ENCODE measurements at places on chromosomes 1 and 21.

- DNase-seq = no peak
Measured at GRCh38 chr21:42653231-42654061, at the start of gene PDE9A. TSS of gene PDE9A (plus strand) at chr21:42653621. CDS start at chr21:42653815, 194 bp downstream.

GRCh38 chr1:43447891-43448708, 5.6 kb downstream of the HYI start:
- DNase-seq = no peak

DNA sequence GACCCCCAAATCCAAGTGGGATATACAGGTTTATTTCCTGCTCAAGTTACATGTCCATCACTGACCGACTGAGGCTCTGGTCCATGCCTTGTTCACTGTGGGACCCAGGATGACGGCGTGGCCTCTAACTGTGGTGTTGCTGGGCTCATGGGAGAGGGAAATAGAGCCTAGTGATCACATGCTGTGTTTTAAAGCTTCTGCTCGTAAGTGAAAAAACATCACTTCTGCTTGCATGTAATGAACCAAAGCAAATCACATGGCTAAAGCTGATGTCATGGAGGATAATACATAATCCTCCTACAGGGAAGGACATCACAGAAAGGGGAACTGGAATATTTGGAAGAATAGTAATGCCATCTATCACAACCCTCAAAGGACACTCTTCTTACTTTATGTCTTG, 107.6 kb downstream of the FASLG start:
- DNase-seq = no peak

- DNase-seq = no peak
Measured at GRCh38 chr1:169890761-169891538, 2.7 kb downstream of the SCYL3 start.

DNA sequence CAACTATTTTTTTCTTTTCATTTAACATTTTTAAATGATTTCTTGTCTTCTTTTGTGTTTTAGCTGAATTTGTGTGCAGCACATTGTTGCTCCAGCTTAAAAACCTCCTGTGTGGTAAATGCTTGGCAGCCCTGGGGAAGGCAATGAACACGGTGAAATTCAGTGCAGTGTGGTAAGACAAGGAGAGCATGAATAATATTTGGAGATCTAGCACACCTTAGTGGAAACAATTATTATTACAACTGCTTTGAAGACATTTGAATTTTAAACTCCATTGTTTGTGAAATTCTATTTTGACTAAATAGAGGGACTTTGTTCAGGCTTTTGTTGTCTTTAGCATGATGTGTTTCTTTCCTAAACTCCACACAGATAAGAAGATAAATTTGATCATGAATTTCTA, 242.6 kb upstream of the CXADR start:
- no peak for DNase-seq

DNA sequence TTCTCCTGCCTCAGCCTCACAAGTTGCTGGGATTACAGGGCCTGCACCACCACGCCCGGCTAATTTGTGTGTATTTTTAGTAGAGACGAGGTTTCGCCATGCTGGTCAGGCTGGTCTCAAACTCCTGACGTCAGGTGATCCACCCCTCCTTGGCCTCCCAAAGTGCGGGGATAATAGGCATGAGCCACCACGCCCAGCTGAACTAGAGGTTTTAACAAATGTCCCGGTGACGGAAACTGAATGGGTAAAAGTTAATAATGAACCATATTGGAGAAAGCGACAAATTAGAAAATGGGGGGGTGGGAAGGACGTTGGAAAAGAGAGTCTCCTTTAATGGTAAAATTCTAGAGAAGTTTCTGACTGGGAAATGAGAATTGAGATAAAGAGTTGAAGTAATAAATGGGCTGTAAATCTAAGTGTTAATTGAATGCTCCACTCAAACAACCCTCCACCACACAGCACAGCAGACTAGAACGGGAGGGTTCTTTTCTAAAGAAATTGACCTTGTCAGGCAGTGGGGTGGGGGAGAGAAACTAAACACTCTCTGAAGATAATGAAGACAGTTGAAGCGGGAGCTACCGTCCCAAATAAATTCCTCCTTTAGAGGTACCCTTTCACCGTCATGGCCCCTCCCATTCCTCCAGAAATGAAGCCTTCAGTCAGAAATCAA, 46.9 kb upstream of the PUM1 start:
- DNase-seq = no peak

GRCh38 chr1:231242516-231243198, 1.6 kb downstream of the GNPAT start:
- DNase-seq = no peak

DNA sequence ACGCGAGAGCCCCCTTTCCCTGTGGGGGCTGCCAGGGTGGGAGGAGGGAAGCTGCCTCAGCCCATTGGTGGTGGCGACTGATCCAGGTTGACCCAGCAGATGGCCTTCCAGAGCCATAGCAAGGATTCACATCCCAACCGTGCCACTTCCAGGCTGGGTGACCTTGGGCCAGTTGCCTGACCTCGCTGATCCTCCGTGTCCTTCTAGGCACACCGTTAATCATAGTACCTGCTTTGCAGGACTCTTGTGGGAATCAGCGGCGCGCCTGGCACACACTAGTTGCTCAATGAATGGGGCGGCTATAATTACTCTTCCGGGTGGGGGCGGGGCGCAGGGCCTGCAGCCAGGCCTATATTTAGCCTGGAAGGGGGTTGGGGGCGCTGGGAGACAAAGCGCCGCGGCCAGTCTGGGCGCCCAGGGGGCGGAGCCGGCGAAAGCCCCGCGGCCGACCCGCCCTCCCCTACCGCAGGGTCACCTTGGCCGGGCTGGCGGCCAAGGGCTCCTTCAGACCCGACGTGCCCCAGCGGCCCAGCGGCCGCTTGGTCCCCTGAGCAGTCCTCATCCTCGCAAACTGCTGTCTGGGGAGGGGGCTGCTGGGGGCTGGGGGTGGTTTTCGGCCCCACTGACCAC, 5.1 kb downstream of the HSPB7 start:
- DNase-seq = no peak

All from stimulated activated CD8-positive, alpha-beta memory T cell treated with anti-CD3 and anti-CD28 coated beads, Interleukin-15, amount 100 ng/mL, for 4 hours (primary cell).